ENCODE measurements at places on chromosomes 11 and 22.

GRCh38 chr11:118706546-118706825 is 27.0 kb upstream of the TREH start:
- no peak for DNase-seq

GRCh38 chr11:43918662-43919061 is 23.8 kb upstream of the C11orf96 start:
- no peak for DNase-seq

- no peak for DNase-seq
These were observed 9.4 kb upstream of the SAMM50 start for GRCh38 chr22:43945632-43946383.

DNA sequence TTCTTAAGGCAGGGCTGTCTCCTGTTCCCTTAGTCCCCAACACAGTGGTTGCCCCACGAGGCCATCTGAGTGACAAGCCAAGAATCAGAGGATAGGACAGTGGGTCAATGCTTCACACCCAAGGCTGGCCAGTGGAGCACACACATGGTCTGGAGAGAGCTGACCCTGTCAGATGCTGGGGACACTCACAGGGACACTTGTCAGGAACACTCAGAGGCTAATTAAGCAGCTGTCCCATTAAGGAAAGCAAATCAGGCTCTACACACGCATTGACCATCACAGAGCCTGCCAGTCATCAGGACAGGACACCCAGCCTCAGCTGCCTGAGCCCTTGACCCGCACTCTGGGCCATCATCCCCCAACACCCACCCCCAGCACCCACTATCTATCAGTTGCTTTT is 18.2 kb downstream of the GDPD5 start:
- no peak for DNase-seq

DNA sequence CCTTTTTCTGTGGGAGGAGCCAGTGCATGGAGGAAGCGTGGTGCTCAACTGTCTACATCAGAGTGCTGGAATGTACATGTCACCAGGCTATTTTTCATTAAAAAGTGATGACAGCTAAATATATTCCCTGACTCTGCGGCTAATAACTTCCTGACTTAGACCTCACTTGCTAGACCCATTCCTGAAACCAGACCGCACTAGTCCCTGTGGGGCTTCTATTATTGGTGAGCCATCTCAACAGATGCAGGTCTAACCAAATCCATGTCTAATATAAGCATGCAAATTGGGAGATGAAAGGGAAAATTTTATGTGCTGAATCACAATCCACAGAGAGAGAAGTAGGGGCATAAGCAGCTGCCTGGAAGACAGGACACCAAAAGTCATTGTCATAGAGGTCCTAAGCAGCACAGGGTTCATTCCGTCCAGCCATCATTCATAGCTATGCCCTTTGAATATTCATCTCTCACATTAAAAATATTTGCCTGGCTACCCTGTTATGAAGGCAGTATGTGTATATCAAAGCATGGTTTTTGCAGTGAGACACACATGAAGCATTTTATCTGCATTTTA is 110.9 kb upstream of the BLID start:
- DNase-seq = no peak

- DNase-seq = no peak
These were observed 1152.4 kb upstream of the CCDC90B start for GRCh38 chr11:84438565-84438964.

GRCh38 chr11:2473361-2474058 is 28.7 kb downstream of the KCNQ1 start:
- DNase-seq = no peak

- DNase-seq = no peak
These were observed 45.4 kb downstream of the KCNC1 start for GRCh38 chr11:17779861-17780594.

GRCh38 chr11:3000032-3000961 is 8.2 kb upstream of the NAP1L4 start:
- peak; percentile 92 for DNase-seq

DNA sequence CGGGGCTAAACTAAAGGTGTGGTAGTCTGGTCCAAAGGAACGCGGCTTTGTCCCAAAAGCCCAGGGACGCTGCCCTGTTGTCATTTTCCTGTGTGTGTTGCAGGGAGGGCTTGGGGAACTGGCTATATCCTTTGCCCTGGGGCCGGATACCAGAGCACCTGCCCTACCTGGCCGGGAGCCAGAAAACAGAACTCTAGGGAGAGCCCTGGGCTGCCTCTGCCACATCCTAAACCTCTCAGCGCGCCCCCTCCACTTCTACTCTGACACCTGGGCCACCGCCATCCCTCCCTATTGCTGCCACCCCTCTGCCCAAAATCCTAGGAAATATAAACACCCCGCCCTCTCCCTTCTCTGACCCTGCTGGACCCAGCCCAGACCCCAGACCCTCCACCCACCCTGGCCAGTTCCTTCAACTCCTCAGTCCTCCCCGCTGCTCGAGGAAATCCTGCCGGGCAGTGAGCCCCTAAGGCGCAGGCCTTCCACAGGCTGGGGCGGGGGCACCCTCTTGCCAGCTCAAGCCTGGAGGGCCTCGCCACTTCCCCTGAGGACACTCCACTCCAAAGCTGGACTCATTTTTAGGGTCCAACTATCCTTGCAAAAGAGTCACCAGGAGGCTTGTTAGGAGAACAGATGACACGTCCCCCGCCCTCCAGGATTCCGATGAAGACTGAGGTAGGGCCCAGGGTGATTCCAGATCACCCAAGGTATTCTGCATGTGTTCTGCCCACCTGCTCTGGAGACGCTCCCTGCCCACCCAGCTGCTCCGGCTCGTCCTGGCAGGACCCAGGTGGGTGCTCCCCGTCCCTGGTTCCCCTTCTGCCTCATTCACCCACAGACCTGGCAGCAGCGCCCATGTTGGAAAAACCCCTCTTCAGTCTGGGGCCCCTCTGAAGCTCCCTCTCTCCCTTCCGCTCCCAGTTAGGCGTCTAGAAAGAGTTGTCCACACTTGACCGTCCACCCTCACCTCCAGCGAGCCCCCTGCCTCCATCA is 12.2 kb downstream of the KCTD17 start:
- DNase-seq = no peak

GRCh38 chr22:29329581-29329980 is 14.1 kb upstream of the RASL10A start:
- no peak for DNase-seq

- no peak for DNase-seq
These were observed 48.8 kb downstream of the MAPK1 start for GRCh38 chr22:21818487-21819182.

DNA sequence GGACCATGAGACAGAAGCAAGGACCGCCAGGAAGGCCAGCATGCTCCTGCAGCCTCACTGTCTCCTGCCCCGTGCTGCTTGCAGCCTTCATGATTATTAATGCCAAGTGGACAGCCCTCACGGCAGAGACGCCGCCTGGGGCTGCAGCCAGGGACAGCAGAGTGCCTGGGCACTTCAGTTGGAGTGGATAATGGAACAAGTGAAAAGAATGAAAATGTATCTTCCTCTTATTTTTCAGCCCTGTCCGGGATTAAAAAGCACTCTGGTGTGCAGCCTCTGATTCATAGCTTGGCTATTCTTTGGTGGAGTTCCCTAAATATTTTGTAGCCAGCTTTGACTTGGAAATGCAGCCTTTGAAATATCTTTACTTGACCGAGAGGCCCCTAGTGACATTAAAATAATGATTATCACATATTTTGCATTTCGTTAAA is 1404.2 kb downstream of the BRD1 start:
- no peak for DNase-seq
